ENCODE measurements at places on chromosomes 6 and 20. TPM values are rescaled to one million over a fixed set of nuclear protein-coding genes. Genes with fewer than 3 reads are reported as not detected.

The KCNK5 gene
- total RNA-seq: 1.6 TPM

The BPI gene
- 0.28 TPM for total RNA-seq

- DNase-seq: no peak
Measured at GRCh38 chr6:8627085-8627861, 191.9 kb upstream of the SLC35B3 start.

GRCh38 chr6:71419217-71420094, 130.8 kb downstream of the OGFRL1 start:
- DNase-seq: peak; percentile 33

GRCh38 chr20:59043698-59044097, 1.1 kb upstream of the PRELID3B start:
- no peak for DNase-seq

DNA sequence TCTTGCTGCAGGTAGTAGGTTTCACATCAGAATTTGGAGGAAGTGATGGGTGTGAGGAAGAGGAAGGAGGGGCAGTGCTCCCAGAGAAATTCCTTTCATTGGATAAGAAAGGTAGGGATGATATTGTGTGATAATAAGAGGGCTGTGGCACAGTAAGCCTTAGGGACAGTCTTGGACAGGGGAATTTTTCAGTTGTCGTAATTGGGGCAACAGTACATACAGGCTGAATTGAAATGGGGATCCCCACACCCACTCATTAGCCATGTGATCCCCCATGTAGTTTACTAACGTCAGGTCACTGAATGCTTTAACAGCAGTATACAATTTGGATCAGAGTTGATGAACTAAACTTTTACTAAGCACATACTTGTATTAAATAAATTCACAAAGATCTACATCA, 79.4 kb downstream of the FOXO3 start:
- DNase-seq: no peak

DNA sequence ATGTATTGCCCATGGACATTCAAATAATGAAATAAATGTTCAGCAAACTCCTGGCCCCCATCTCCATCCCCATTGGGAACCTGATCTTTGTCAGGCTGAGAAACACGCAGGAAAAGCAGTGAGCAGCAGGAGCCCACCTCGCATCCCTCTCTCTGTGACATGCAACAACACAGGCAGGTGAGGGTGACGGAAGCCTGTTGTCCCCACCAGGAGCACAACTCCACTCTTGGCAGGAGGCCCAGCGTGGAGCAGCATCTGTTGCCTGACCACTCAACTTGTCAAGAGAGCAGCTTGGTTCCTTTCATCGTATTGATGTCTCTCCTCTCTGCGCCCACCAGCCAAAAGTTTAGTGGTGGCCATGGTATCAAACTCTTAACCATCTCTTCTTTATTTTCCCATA, 586.9 kb upstream of the ARID1B start:
- DNase-seq: no peak

The SLC17A9 gene
- total RNA-seq: 2.5 TPM
